Vagina (tissue), 2 donors: ENCODE measurements at places on chromosomes 13 and 19.

- H3K4me1 ChIP-seq, result no peaks in the 10 kb centered on the region
- no peak for DNase-seq
- H3K27ac ChIP-seq, result no peak overlapping the region
- H3K36me3 ChIP-seq, result no peaks in the 10 kb centered on the region
- H3K27me3 ChIP-seq, result no peaks in the 10 kb centered on the region
- no peak overlapping the region for H3K4me3 ChIP-seq
These were observed 922.9 kb downstream of the EFNB2 start for GRCh38 chr13:105612541-105612940.

- H3K27ac ChIP-seq, result no peak overlapping the region
- no peak overlapping the region for H3K4me3 ChIP-seq
- no peaks in the 10 kb centered on the region for H3K27me3 ChIP-seq
- H3K4me1 ChIP-seq, result peaks cover 83% of the 10 kb centered on the region
- DNase-seq, result no peak
These were observed 4.0 kb downstream of the KLF16 start for GRCh38 chr19:1859331-1859781.

- no peak overlapping the region for H3K4me3 ChIP-seq
- no peaks in the 10 kb centered on the region for H3K36me3 ChIP-seq
- no peak overlapping the region for H3K27ac ChIP-seq
- H3K4me1 ChIP-seq, result no peaks in the 10 kb centered on the region
- DNase-seq, result no peak
- no peaks in the 10 kb centered on the region for H3K27me3 ChIP-seq
These were observed 1448.0 kb upstream of the MIR17HG start for GRCh38 chr13:89899302-89900103.

- peaks cover 5% of the 10 kb centered on the region for H3K4me1 ChIP-seq
- no peak overlapping the region for H3K4me3 ChIP-seq
- no peaks in the 10 kb centered on the region for H3K27me3 ChIP-seq
These were observed 443.1 kb upstream of the SPRY2 start for GRCh38 chr13:80783926-80784565.

- H3K27ac ChIP-seq, result peak within 1 kb of the TSS; percentile 100
- peak within 1 kb of the TSS; percentile 85 for H3K4me3 ChIP-seq
- no peaks in the 10 kb centered on the region for H3K36me3 ChIP-seq
- H3K4me1 ChIP-seq, result peaks cover 58% of the 10 kb centered on the region
- H3K27me3 ChIP-seq, result no peaks in the 10 kb centered on the region
These were observed at the start of gene MIDN for GRCh38 chr19:1248139-1248785. Gene MIDN (plus strand): TSS chr19:1248583. CDS start chr19:1250297, 1,714 bp downstream.

DNA sequence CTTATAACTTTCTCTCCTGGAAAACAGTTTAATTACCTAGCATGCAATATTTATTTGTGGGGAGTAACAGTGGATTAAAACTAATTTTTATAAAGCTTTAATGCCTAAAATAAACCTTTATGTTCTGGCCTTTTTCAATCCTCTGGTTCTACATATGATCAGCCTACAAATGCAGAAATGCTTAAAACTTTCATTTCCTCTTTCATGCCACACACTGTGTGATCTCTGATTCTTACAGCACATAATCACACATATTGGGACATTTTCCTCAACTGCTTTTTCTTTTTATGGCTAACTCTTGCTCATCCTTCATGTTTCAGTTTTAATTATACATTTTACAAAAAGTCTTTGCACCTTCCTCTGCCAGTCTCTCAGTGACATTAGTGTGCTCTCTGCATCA, 910.8 kb upstream of the SLITRK6 start:
- H3K27ac ChIP-seq, result no peak overlapping the region
- DNase-seq, result no peak
- H3K4me1 ChIP-seq, result no peaks in the 10 kb centered on the region
- H3K27me3 ChIP-seq, result no peaks in the 10 kb centered on the region
- H3K4me3 ChIP-seq, result no peak overlapping the region

DNA sequence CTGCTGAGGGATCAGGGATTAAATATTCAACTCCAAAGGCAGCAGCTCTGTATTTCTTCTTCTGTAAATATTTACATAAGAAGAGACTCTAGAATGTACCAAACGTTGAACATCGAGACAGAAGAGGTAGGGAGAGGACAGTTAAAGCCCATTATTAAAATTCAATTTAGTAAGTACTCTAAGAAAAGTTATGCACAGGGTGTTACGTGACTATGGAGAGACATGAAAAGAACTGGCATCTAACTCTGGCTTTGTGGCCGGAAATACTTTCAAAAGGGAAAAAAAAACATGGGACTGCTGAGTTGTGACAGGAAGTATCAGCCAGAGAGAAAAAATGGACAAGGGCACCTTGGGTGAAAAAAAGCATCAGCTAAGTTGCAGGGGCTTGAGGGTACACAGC, 36.7 kb downstream of the LNX2 start:
- H3K27me3 ChIP-seq, result no peaks in the 10 kb centered on the region
- no peak overlapping the region for H3K27ac ChIP-seq
- no peaks in the 10 kb centered on the region for H3K4me1 ChIP-seq
- H3K4me3 ChIP-seq, result no peak overlapping the region

- H3K36me3 ChIP-seq, result no peaks in the 10 kb centered on the region
- peaks cover 55% of the 10 kb centered on the region for H3K4me1 ChIP-seq
- DNase-seq, result no peak
- H3K27ac ChIP-seq, result peak overlapping the region; percentile 89
These were observed 5.3 kb downstream of the ARHGEF7 start for GRCh38 chr13:111120422-111120821.

GRCh38 chr13:51995677-51996551, 15.3 kb downstream of the ATP7B start:
- H3K4me3 ChIP-seq, result peak overlapping the region; percentile 16
- no peaks in the 10 kb centered on the region for H3K27me3 ChIP-seq
- DNase-seq, result no peak
- H3K4me1 ChIP-seq, result peaks cover 17% of the 10 kb centered on the region

GRCh38 chr13:24202215-24202614, 41.7 kb downstream of the SPATA13 start:
- no peak for DNase-seq
- no peak overlapping the region for H3K27ac ChIP-seq
- no peak overlapping the region for H3K4me3 ChIP-seq
- H3K27me3 ChIP-seq, result no peaks in the 10 kb centered on the region
- H3K4me1 ChIP-seq, result peaks cover 16% of the 10 kb centered on the region

- DNase-seq, result no peak
- H3K27ac ChIP-seq, result no peak overlapping the region
- no peaks in the 10 kb centered on the region for H3K4me1 ChIP-seq
These were observed 213.6 kb downstream of the PCDH20 start for GRCh38 chr13:61202042-61202441.

DNA sequence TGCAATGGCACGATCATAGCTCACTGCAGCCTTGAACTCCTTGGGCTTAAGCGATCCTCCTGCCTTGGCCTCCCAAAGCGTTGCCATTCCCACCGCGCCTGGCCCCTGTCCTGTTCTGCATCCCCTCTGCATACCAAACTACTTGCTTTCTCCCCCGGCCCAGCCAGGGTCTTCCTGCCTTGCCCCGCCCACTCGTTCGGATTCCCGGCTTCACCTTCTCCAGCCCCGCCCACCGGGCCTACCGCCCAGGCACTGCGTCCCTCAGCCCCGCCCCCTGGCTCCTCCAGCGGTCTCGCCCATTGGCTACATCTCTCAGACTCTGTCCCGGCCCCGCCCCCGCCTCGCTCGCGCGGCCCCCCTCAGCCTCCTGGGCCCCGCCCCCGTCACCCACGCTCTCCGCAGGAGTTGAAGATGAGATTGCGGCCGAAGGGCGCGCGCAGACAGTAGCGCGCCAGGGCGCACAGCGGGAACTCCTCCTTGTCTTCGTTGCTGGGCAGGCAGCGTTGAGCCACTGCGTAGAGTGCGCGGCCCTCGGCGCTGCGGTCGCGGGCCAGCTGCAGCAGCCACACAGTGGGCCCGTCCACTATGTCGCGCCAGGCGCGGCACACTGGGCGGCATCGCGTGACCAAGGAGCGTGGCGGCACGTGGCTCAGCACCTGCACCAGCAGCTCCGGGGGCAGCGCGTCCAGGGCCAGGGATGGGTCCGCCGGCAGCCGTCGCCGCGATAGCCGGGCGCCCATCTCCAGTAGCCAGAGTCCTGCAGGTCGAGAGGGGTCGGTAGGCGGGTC, 19.0 kb downstream of the MRPS12 start:
- peaks cover 11% of the 10 kb centered on the region for H3K4me1 ChIP-seq
- DNase-seq, result no peak
- H3K36me3 ChIP-seq, result no peaks in the 10 kb centered on the region
- H3K27ac ChIP-seq, result no peak overlapping the region

- no peak overlapping the region for H3K27ac ChIP-seq
- peaks cover 4% of the 10 kb centered on the region for H3K27me3 ChIP-seq
- H3K4me1 ChIP-seq, result peaks cover 17% of the 10 kb centered on the region
- no peak overlapping the region for H3K4me3 ChIP-seq
These were observed 7.9 kb downstream of the DENND1C start for GRCh38 chr19:6473647-6474046.

GRCh38 chr13:35139591-35139990, 197.5 kb downstream of the NBEA start:
- no peak overlapping the region for H3K4me3 ChIP-seq
- H3K27me3 ChIP-seq, result no peaks in the 10 kb centered on the region
- H3K27ac ChIP-seq, result no peak overlapping the region
- DNase-seq, result no peak
- no peaks in the 10 kb centered on the region for H3K36me3 ChIP-seq

- no peaks in the 10 kb centered on the region for H3K27me3 ChIP-seq
- no peak for DNase-seq
- H3K27ac ChIP-seq, result no peak overlapping the region
- H3K4me1 ChIP-seq, result peaks cover 6% of the 10 kb centered on the region
- no peak overlapping the region for H3K4me3 ChIP-seq
These were observed 215.1 kb downstream of the DNAJC15 start for GRCh38 chr13:43238341-43239083.

DNA sequence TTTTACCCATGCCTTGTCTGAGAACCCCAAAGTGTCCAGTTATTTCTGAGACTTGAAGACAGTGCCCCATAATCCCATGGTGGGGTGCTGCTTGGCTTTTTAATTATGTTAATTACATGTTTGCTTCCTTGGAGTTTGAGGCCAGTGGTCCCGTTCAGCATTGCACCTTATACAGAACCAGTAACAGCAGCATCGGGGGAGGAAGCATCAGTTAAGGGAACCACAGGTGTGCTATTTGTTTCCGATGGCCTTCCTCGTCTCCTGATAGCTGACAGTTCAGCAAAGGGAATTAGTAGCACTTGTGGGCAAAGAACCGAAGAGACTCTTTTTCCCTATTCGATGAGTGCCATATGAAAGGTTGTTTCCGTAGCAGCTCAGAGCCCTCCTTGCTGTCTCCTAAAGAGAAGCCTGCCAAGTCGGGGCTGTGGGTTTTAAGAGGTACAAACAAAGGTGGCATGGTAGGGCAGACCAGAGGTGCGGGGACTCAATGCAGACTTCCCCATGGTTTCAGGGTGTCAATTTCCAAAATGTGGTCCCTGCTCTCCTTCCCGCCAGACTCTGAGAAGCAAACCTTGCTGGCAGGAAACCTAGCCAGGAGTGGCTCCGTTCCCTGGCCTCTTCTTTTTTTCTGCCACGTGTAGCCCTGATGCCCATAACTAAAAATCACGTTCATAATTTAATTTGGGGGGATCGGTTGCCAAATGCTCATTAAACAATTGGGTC, 225.2 kb upstream of the TSHZ3 start:
- no peak overlapping the region for H3K4me3 ChIP-seq
- peak; percentile 58 for DNase-seq
- H3K27ac ChIP-seq, result no peak overlapping the region
- H3K36me3 ChIP-seq, result no peaks in the 10 kb centered on the region
- no peaks in the 10 kb centered on the region for H3K27me3 ChIP-seq
